ENCODE measurements at places on chromosomes 12 and 14. TPM values are rescaled to one million over a fixed set of nuclear protein-coding genes. Genes with fewer than 3 reads are reported as not detected.

DNA sequence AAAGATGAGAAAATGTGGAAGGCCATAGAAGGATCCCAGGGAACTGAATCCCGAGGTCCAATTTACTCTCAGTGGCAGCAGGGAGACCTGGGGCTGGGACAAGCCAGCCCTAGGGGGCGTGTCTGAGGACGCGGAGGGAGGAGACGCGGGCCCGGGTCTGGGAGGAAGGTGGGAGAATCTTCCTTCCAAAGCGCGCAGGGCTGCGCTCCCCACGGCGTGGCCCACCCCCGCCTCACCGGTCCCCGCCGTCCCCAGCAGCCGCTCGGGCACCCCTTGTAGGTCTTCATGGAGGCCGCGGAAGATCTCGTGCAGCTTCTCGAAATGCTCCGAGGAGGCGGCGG is 323 bp downstream of the VTI1B start:
- peak; percentile 36 for DNase-seq

GRCh38 chr12:72081777-72082176 is 143.1 kb downstream of the TPH2 start:
- no peak for DNase-seq

- DNase-seq: no peak
These were observed 63.7 kb downstream of the TRAF3 start for GRCh38 chr14:102840771-102841528.

- peak; percentile 16 for DNase-seq
These were observed 313.3 kb downstream of the TMEM121 start for GRCh38 chr14:105839425-105840265.

DNA sequence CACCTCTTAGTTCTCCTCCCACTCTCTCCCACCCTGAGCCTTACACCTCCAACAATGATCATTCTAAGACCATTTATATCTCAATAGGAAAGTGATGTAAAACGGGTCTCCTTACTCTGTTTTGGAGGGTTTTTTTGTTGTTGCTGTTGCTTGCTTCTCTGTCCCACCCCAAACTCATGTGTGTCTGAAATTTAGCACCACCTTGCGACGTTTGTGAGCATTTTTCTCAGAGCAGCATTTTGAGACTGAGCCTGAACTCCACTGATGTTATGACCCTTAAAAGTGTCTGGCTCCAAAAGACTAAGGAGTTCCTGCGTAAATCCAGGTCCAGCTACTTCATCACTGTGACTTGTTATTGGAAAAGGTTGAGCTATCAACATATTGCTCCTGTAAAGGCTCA is 155.0 kb downstream of the DAD1 start:
- DNase-seq: no peak

GRCh38 chr14:106547735-106548434 is 1021.5 kb downstream of the TMEM121 start:
- no peak for DNase-seq

DNA sequence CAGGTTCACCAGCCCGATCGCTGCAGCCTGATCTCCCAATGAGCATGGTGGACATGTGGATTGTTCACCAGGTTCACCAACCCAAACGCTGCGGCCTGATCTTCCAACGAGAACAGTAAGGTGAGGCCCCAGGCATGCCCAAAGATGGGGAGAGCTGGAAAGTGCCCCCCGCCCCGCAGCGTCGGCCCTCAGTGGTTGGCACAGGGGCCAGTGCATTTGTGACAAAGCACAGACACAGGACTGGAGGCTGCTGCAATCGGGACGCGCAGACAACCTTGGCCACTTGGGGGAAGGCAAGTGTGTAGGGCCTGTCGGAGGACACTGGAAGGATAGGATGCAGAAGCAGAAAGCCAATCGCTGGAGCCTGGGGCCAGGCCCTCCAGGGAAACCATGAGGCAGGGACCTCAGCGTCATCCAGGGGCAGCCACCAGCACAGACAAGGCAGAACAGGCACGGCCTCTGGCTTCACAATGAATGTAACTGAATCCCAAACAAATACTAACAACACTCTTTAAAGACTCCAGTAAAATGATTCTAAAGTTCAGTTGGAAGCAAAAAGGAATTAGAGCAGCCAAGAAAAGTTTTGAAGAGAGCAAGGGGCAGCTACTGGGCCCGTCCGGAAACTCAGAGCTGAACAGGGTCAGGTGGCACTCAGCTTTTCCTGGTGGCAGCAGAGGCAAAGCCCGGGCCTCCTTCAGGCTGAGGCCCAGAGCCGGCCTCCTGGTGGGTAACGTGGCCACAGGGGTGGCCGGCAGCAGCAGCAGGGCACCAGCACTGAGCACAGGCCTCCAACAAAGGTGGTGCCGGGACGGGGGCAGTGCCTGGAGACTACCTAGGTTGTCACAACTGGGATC is 13.3 kb downstream of the BRF1 start:
- DNase-seq: no peak

GRCh38 chr14:95117937-95118721 is 39.2 kb downstream of the DICER1 start:
- DNase-seq: no peak

DNA sequence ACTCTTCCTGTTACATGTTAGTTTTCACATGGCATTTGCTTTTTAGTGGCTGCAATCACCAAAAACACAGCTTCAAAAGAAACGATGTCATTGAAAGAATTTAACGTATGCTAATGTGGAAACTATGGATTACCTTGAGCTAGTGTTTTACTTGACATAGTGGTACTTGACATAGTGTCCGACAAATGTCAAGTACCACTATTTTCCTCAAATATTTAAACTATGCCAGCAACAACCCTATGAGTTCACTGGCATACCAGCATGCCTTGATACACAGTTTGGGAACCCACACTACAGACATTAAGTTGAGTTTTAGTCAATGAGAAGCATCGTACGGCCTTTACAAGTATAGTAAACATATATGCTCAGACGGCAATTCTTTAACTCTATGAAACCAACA is 560.3 kb downstream of the GALC start:
- DNase-seq: no peak

DNA sequence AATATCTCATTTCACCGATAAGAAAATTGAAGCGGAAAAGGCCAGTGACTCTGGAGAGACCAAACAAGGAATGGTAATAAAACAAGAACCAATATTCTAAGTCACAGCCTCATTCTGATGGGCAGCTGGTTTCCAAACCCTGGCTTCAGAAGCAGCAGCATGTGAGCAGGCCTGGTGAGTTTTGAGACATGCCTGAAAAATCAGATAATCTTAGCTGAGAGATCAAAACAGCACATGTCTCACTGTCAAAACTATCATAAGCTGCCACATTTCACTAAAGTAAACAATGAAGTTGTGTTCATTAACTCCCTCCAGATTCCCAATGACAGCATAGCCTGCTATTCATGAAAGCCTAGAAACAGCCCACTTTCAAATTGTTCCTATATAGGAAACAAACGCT is 36.5 kb downstream of the CIT start:
- DNase-seq: no peak

DNA sequence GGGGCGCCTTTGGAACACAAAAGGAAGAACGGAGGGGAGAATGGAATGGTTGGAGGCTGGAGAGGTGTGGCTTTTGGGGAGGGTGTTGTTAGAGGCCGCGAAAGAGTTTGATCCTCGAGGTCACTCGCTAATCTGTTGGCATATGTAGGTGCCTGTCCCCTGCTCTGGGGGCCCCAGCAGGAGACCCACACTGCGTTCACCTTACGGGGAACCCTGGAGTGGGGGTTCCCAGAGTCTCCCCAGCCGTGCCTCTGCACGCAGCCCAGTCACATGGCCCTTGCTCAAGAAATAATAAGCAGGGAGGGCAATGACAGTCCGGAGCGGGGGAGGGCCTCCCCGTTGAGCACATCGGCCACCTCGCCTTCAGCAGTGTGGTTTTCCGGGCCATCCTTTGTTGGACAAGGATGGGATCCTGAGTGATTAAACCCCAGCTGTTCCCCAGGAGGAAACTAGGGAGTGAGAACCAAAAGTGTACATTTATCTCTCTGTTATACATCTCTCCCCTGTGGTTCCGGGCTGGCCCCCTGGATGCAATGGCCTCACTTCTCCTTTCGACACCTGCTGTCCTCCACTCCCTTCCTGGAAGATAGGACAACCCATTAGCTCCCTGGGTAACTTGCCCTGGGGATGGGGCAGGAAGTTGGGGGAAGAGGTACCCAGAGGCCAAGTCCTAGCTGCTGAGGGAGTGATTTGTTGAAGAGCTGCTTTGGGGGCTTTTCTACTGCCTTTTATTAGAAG is 1.3 kb downstream of the PLEKHG3 start:
- DNase-seq: no peak

- no peak for DNase-seq
These were observed 3.8 kb downstream of the FOXJ2 start for GRCh38 chr12:8036346-8036745.

- no peak for DNase-seq
These were observed 95.0 kb downstream of the DUSP6 start for GRCh38 chr12:89257340-89257739.

DNA sequence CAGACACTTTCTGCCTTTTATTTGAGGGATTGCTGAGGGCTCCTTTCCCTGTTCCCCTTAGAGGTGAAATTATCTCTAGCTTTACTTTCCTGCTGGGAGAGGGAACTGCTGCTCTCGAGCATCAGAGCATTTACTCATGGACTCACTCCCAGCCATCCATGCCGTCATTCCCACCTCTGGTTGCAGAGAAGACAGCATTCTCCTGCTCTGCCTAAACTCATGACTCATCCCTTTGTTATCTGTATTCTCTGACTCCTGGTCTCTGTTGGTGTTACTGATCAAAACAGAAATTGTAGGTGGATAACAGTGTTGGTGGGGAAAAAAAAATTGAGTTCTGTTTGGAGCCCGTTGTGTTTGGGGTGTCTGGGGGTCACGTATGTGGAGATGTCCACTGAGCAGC is 159.3 kb downstream of the TTC8 start:
- DNase-seq: no peak

The TPPP2 gene
- not detected for total RNA-seq

All from omental fat pad (tissue), 4 donors.